ENCODE measurements at places on chromosomes 12 and 14.

DNA sequence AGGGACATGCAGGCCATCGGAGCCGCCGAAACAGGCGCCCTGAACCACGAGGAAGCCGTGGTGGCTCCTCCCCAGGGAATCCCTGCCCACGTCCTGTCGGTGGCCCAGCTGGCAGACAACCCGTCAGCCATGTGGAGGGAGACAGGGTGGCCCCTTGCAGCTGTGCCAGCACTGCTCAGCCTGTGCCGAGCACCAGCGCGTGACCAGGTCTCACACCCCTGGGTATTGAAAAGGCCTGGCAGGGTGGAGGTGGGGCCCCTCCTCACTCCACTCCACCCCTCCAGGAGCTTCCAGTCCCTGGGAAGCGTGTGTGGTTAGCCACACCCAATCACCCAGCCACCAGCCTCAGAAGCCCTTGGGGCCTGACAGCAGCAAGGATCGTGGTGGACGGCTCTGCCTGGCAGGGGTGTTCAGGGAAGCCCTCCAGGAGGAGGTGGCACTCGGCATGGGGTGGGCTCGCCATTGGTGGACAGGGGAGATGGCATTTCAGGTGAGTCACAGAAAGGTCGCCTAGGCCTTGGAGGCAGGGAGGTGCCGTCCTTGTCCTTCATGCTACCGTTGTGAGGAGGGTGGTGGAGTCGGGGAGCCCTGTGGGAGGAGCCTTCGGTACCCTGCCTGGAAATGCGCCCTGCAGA is 12.3 kb upstream of the DLK1 start:
- no peak for DNase-seq

DNA sequence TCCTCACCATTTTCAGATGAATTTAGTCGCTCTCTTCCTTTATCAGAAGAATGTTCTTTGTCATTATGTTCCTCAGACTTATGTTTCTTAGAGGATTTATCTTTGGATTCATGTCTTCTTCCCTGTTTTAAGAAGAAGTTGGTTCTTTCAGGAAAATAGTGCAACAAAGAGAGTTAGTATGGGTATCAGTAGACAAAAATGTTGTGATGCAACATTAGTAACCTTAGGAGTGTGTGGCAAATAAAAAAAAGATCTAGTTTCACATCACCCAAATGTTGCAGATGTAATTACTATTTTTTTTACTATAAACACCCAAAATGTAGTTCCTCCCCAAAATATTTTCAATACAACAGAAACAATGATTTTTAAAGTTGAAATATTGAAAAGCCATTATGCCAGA is 7.8 kb downstream of the RSRC2 start:
- no peak for DNase-seq

GRCh38 chr14:39762576-39763401 is 330.6 kb upstream of the FBXO33 start:
- DNase-seq, result no peak

GRCh38 chr12:89357297-89357730 is 5.0 kb upstream of the DUSP6 start:
- no peak for DNase-seq

DNA sequence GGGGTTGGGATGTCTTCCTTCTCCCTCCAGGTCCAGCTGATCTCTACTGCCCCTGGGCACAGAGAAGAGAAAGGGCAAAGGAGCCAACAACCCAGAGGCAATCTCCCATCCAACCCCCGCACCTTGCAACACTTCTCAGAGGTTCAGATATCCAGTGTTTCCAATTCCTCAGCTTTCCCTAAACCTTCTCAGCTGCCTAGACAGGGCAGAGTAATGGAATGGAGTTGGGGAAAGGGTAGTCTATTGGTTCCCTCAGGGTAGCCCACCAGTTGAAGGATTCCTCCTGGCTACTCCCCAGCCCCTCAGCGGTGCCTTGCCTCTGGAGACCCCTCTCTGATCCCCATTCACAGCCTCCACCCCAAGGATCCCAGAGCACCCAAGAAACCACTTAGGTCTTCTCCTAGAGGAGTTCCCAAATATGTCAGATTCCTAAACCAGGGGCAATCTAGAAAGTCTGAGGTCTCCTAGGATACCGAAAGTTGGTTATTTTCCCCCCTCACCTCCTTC is 537 bp downstream of the NFE2 start:
- DNase-seq, result no peak

- no peak for DNase-seq
Observed at GRCh38 chr14:92564344-92565039, 50.9 kb downstream of the RIN3 start.
